HEK293T (cell line): ENCODE measurements at places on chromosomes 12 and 14.

- no peak for DNase-seq
Observed at GRCh38 chr12:57927086-57927485, 14.3 kb upstream of the ATP23 start.

DNA sequence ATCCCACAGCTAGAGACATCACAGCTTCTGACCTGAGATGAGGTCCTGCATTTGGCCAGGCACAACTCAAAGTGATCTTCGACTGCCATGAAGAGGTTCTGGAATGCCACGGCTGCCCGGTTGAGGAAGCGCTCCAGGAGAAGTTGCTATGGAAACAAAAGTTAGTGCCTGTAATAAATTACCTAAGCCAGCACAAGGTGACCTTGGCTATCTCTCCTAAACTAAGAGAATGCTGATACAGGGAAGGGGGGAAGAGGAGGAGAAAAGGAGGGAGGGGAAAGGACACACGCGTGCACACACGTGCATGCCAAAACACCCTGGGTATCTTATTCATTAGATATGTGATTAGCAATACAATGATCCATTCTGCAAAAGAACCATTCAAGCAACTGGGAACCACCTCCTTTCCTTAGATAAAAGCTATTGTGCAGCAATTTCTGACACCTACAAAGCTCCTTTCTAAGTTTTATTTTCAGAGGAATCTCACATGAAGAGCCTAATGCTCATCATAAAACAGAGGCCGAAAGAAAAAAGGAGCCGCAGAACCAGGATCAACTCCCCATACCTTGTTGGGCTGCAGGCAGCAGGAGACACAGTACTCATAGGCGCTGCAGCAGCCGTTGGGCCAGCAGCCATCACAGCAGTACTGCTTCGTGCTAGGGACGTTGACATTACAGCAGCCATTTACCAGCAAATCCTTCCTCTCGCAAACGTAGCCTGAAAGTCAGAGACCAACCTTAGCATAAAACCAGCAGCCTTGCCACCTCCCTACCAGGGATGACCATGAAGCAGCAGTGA lies 17.9 kb downstream of the SPRING1 start:
- DNase-seq, result no peak

DNA sequence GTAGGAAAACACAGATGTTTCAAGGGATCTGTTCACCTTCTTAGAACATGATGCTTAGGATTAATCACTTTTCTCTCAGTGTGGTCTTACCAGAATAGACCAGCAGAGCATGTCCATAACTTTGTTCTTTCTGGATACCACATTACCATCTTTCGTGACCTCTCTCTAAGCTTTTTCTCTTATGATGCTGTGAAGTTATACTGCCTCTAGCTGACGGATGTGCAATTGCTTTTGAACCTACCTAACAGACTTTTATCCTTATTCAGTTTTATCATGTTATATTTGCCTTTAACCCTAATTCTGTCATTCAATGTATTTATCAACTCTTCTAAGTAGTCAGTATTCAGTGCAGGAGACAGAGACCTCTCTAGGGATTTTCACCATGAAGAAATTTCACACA lies 246.7 kb downstream of the DACT1 start:
- no peak for DNase-seq

- DNase-seq, result peak; percentile 4
Observed at GRCh38 chr14:99127651-99128167, 144.3 kb downstream of the BCL11B start.

GRCh38 chr12:69966409-69966808 lies 141.4 kb downstream of the MYRFL start:
- DNase-seq, result no peak

GRCh38 chr12:114848666-114849065 lies 164.7 kb upstream of the TBX3 start:
- DNase-seq, result no peak
